ENCODE measurements at places on chromosomes 6 and 20. TPM values are rescaled to one million over a fixed set of nuclear protein-coding genes. Genes with fewer than 3 reads are reported as not detected.

RBM39 gene
- 121 TPM for total RNA-seq

KIF25 gene
- not detected for total RNA-seq

ZNF318 gene
- 20.4 TPM for total RNA-seq

ENPP5 gene
- total RNA-seq = 4.3 TPM

OR2J3 gene
- not detected for total RNA-seq

EFCAB8 gene
- not detected for total RNA-seq

DLL1 gene
- total RNA-seq = 6.6 TPM

SESN1 gene
- total RNA-seq = 30.4 TPM

DEFB124 gene
- 3.1 TPM for total RNA-seq

BMP7 gene
- 1.7 TPM for total RNA-seq

SLC35D3 gene
- not detected for total RNA-seq

ARMH2 gene
- total RNA-seq = not detected

MAPK13 gene
- 0.68 TPM for total RNA-seq

GRCh38 chr6:43842231-43842794, 72.3 kb downstream of the VEGFA start:
- DNase-seq = no peak

DNA sequence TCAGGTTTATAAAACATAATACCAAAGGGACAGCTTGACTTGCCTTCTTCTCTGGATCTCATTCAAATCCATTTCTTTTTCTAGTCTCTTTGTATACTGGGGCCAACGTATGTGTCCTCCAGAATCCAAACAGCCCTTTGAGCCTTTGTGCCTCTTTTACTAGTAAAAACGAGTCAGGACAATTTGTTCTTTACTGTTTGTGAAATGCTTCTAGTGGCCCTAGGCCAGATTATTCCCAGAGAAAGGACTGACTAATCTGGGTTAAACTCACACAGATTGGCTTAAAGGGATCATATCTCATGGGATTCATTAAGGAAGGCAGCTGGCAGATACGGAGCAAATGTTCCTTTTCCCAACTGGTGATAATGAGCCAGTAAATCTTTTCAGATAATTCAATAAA, 32.1 kb upstream of the MANEA start:
- DNase-seq = no peak

DNA sequence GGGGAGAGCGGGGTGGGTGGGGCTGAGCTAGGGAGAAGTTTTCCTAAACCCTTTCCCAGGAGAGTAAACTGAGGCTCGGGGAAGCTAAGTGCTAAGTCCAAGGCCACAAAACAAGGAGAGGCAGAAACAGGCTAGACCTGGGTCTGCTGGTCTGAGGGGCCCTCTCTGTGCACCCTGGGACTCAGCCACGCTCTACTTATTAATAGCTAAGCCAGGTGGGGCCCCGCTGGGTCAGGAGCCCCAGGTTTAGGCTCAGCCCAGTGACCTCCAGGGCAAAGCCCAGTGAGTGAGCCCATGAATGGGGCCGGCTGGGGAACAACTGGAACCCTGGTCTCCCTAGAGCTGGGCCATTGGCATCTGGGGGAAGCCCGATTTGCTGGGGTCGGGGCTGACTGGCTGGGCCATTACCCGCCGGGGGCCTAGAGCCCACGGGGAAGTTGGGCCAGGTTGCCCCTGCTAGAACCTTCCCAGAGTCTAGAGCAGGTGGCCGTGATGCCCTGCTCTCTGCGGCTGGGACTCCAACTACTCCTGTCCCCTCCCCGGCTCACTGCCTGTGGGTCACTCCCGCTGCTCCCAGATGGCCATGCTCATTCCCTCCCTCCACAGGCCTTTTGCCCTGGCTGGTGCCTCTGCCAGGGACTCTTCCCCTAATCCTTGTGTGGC, 24.1 kb upstream of the NOL4L start:
- DNase-seq = no peak

GRCh38 chr6:2659882-2660281, 90.8 kb downstream of the MYLK4 start:
- no peak for DNase-seq

DNA sequence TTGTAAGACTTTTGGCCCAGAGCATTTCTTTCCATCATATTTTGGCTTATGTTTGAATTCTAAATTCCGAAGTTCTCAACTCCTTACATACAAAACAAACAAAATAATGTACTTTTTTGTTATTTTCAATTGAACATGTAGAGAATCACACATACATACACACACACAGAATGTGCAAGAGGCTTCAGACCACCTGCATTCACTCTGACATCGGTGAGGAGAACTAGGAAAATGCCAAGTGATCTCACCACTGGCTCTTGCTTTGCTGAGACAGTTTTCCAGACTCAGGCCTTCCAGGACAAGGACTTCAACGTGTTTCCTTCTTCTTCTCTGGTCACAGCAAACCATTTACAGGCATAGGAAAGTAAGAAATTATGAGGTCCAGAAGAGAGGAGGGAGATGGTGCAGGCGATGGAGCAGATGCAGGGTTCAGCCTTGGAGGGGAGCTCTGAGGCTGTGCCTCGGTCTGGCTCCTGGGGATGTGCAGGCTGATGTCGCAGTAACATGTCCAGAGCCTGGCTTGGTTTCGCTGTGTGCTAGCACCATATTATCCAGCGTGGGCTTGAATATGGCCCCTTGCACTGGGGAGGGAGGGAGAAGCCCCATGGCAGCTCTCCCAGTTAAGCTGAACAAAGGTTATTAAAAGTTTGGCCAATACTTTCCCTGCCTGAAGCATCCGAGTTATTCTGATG, 93.4 kb downstream of the DACT2 start:
- DNase-seq = no peak

- DNase-seq = no peak
Observed at GRCh38 chr20:53763707-53764414, 170.2 kb upstream of the ZNF217 start.

- peak; percentile 59 for DNase-seq
Observed at GRCh38 chr20:330233-331149, 5.1 kb downstream of the SOX12 start.

DNA sequence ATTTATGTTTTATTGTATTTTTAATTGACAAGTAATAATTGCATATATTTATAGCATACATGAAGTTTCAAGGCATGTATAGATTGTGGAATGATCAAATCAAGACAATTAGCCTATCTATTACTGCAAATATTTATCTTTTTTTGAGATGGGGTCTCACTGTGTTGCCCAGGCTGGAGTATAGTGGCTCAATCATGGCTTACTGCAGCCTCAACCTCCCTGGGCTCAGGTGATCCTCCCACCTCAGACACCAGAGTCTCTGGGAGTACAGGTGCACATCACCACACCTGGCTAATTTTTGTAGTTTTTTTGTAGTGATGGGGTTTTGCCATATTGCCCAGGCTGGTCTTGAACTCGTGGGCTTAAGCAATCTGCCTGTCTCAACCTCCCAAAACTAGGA, 16.2 kb upstream of the FUCA2 start:
- DNase-seq = no peak

GRCh38 chr6:108921547-108922361, 73.5 kb downstream of the ARMC2 start:
- DNase-seq = no peak

DNA sequence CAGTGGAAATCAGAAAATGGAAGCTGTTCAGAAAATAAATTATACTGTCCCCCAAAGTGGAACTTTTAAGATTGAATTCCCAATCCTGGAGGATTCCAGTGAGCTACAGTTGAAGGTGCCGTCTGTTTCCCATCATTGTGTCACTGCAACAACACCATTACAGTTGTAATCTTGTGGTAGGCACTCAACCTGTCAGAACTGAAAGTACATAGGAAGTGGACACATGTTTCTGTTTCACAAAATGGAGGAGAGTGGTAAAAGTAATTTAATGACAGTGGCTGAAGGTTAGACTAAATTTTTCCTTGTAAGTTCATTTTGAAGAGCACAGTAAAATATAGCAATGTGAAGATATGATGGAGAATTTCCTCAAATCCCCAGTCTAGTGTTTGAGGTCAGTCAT, 70.0 kb downstream of the CD109 start:
- DNase-seq = no peak

DNA sequence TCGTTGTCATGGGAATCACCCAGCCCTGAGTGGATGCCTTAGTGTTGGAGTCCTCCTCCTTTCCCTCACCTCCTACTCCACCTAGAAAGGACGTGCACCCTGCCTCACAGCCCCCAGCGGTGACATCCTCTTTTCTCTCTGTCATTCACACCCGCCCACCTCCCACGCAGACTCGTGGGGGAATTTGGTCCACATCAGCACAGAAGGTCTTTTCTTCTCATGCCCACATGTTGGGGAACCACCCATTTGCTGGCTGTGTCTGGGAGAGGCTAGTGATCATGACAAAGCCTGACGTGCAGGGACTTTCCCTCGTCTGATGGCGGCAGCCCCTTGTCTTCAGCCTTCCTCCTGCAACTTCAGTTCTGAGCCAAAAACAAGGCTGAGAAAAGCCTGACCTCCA, 96.0 kb upstream of the CNKSR3 start:
- no peak for DNase-seq

- DNase-seq = no peak
Observed at GRCh38 chr20:41872930-41873329, 254.8 kb upstream of the CHD6 start.
